ENCODE measurements at places on chromosomes 13 and 19. TPM values are rescaled to one million over a fixed set of nuclear protein-coding genes. Genes with fewer than 3 reads are reported as not detected.

GRCh38 chr13:98222081-98222554 lies 45.0 kb upstream of the RNF113B start:
- DNase-seq = no peak
- no peak overlapping the region for H3K27ac ChIP-seq
- no peaks in the 10 kb centered on the region for H3K4me1 ChIP-seq
- H3K4me3 ChIP-seq = no peak overlapping the region
- peaks cover 15% of the 10 kb centered on the region for H3K36me3 ChIP-seq

GRCh38 chr13:98591721-98592361 lies 14.9 kb upstream of the STK24 start:
- H3K36me3 ChIP-seq = no peaks in the 10 kb centered on the region
- H3K4me3 ChIP-seq = no peak overlapping the region
- no peak overlapping the region for H3K27ac ChIP-seq
- no peaks in the 10 kb centered on the region for H3K27me3 ChIP-seq
- DNase-seq = no peak
- no peaks in the 10 kb centered on the region for H3K4me1 ChIP-seq

- no peaks in the 10 kb centered on the region for H3K27me3 ChIP-seq
- no peaks in the 10 kb centered on the region for H3K4me1 ChIP-seq
- DNase-seq = peak; percentile 85
- no peaks in the 10 kb centered on the region for H3K36me3 ChIP-seq
- peak overlapping the region; percentile 46 for H3K4me3 ChIP-seq
- H3K27ac ChIP-seq = no peak overlapping the region
Measured at GRCh38 chr19:33416307-33417215, 43.1 kb downstream of the CEBPG start.

Gene CEACAM5
- total RNA-seq = not detected

Gene TUBA3C
- total RNA-seq = not detected

Gene MBOAT7
- 103 TPM for total RNA-seq

DNA sequence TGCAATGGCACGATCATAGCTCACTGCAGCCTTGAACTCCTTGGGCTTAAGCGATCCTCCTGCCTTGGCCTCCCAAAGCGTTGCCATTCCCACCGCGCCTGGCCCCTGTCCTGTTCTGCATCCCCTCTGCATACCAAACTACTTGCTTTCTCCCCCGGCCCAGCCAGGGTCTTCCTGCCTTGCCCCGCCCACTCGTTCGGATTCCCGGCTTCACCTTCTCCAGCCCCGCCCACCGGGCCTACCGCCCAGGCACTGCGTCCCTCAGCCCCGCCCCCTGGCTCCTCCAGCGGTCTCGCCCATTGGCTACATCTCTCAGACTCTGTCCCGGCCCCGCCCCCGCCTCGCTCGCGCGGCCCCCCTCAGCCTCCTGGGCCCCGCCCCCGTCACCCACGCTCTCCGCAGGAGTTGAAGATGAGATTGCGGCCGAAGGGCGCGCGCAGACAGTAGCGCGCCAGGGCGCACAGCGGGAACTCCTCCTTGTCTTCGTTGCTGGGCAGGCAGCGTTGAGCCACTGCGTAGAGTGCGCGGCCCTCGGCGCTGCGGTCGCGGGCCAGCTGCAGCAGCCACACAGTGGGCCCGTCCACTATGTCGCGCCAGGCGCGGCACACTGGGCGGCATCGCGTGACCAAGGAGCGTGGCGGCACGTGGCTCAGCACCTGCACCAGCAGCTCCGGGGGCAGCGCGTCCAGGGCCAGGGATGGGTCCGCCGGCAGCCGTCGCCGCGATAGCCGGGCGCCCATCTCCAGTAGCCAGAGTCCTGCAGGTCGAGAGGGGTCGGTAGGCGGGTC lies 19.0 kb downstream of the MRPS12 start:
- H3K4me1 ChIP-seq = no peaks in the 10 kb centered on the region
- H3K27me3 ChIP-seq = no peaks in the 10 kb centered on the region
- peak; percentile 99 for DNase-seq
- H3K4me3 ChIP-seq = peak overlapping the region; percentile 82
- no peak overlapping the region for H3K27ac ChIP-seq

Gene AMER2
- 0.04 TPM for total RNA-seq

DNA sequence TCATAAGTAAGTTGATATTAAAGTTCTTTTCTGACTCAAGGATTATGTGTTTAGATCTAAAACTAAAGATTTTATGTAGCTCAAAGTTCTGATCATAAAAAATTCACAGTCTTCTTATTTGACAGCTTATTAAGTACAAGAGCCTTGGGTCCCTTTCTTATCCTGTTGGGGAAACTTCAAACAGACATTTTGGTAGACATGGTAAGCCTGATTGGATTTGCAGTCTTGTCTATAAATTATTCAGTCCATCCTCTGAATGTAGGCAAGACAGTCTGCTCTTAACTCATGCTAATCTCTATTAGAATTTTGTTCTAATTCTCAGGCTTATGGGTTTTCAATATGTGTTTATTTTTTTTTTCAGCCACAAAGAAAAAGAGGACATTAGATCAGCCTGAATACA lies 1718.7 kb upstream of the SLC10A2 start:
- no peak for DNase-seq
- H3K27ac ChIP-seq = no peak overlapping the region
- no peaks in the 10 kb centered on the region for H3K36me3 ChIP-seq
- H3K4me3 ChIP-seq = no peak overlapping the region

GRCh38 chr19:21891086-21891485 lies 55.1 kb upstream of the ZNF43 start:
- H3K4me1 ChIP-seq = no peaks in the 10 kb centered on the region
- no peaks in the 10 kb centered on the region for H3K36me3 ChIP-seq
- no peak for DNase-seq
- H3K27me3 ChIP-seq = no peaks in the 10 kb centered on the region
- no peak overlapping the region for H3K4me3 ChIP-seq

Gene THSD8
- 45.8 TPM for total RNA-seq

- no peaks in the 10 kb centered on the region for H3K36me3 ChIP-seq
- DNase-seq = no peak
- H3K4me1 ChIP-seq = no peaks in the 10 kb centered on the region
Measured at GRCh38 chr13:114148521-114148855, 16.1 kb upstream of the RASA3 start.

Gene RASGRP4
- 0.39 TPM for total RNA-seq

Gene UQCRFS1
- total RNA-seq = 46.1 TPM

Gene CNMD
- 97.9 TPM for total RNA-seq

- H3K4me3 ChIP-seq = no peak overlapping the region
- DNase-seq = no peak
- no peaks in the 10 kb centered on the region for H3K36me3 ChIP-seq
- no peak overlapping the region for H3K27ac ChIP-seq
- H3K27me3 ChIP-seq = no peaks in the 10 kb centered on the region
- H3K4me1 ChIP-seq = no peaks in the 10 kb centered on the region
Measured at GRCh38 chr13:76799696-76800095, 86.5 kb downstream of the KCTD12 start.

Gene GNG7
- total RNA-seq = 7.7 TPM

- H3K27me3 ChIP-seq = no peaks in the 10 kb centered on the region
- no peaks in the 10 kb centered on the region for H3K4me1 ChIP-seq
- no peak overlapping the region for H3K27ac ChIP-seq
- H3K4me3 ChIP-seq = no peak overlapping the region
- no peak for DNase-seq
Measured at GRCh38 chr13:44075113-44075512, 195.4 kb downstream of the LACC1 start.

DNA sequence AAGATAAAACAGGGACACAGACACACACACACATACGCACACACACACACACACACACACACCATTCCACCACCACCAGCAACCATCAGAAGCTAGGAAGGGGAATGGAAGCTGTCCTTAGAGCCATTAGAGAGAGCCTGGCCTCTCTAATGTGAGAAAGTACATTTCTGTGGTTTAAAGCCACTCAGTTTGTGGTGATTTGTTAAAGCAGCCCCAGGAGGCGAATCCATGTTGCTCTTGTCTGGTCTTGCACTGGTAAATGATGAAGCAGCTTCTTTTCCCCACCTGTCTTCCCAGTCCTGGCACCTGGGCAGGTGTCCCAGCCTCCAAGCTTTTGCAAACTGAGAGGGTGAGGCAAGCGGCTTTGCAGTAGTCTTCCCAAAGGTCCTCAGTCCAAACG lies 118.9 kb upstream of the KL start:
- H3K4me1 ChIP-seq = no peaks in the 10 kb centered on the region
- no peak overlapping the region for H3K4me3 ChIP-seq
- H3K27me3 ChIP-seq = no peaks in the 10 kb centered on the region

DNA sequence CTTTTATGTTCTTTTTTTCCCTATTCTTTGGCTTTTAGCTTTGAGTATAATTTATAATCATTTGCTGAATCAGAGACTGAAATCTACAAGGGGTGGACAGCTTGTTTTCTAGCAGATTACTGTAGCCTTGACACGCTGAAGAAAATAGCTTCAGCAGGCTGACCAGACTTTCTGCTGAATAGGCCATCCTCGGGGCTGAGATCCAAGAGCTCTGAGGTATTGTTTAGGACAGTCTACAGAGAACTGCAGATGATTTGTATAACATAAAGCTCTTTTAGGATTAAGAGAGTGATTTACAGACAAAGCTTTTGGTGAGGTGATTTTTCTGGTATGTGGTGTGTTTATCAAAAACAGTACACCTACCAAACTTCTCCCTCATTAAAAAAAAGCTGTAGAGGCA lies 16.8 kb downstream of the POLR1D start:
- no peaks in the 10 kb centered on the region for H3K4me1 ChIP-seq
- no peak overlapping the region for H3K27ac ChIP-seq
- H3K4me3 ChIP-seq = no peak overlapping the region
- no peaks in the 10 kb centered on the region for H3K27me3 ChIP-seq

GRCh38 chr19:2199215-2199614 lies 35.5 kb downstream of the DOT1L start:
- peak; percentile 80 for DNase-seq
- H3K4me3 ChIP-seq = no peak overlapping the region
- no peak overlapping the region for H3K27ac ChIP-seq
- no peaks in the 10 kb centered on the region for H3K4me1 ChIP-seq

- no peak overlapping the region for H3K27ac ChIP-seq
- H3K36me3 ChIP-seq = no peaks in the 10 kb centered on the region
- H3K4me3 ChIP-seq = no peak overlapping the region
Measured at GRCh38 chr13:79626924-79627323, 146.0 kb downstream of the NDFIP2 start.

GRCh38 chr13:24921881-24922280 lies 157.9 kb downstream of the RNF17 start:
- no peaks in the 10 kb centered on the region for H3K27me3 ChIP-seq
- DNase-seq = no peak
- H3K36me3 ChIP-seq = no peaks in the 10 kb centered on the region
- peak overlapping the region; percentile 98 for H3K4me3 ChIP-seq

GRCh38 chr13:98954313-98954712 lies 23.6 kb downstream of the DOCK9 start:
- H3K27me3 ChIP-seq = no peaks in the 10 kb centered on the region
- DNase-seq = peak; percentile 51
- no peaks in the 10 kb centered on the region for H3K36me3 ChIP-seq

GRCh38 chr19:39246951-39247669 lies 1.5 kb downstream of the IFNL4 start:
- H3K27me3 ChIP-seq = peaks cover 35% of the 10 kb centered on the region
- no peaks in the 10 kb centered on the region for H3K4me1 ChIP-seq

- H3K4me1 ChIP-seq = no peaks in the 10 kb centered on the region
- H3K36me3 ChIP-seq = no peaks in the 10 kb centered on the region
- DNase-seq = no peak
- no peaks in the 10 kb centered on the region for H3K27me3 ChIP-seq
- H3K27ac ChIP-seq = no peak overlapping the region
Measured at GRCh38 chr13:103002279-103002678, 63.9 kb downstream of the SLC10A2 start.

All from H9 (cell line).